Activated effector memory CD4-positive, alpha-beta T cell treated with anti-CD3 and anti-CD28 coated beads, Interleukin-2, amount 50 U/mL, for 16 hours (primary cell): ENCODE measurements at places on chromosomes 6 and 20.

- no peak for DNase-seq
Observed at GRCh38 chr6:88840796-88841539, 122.5 kb downstream of the RNGTT start.

- no peak for DNase-seq
Observed at GRCh38 chr20:31788578-31788977, 30.6 kb upstream of the MYLK2 start.

GRCh38 chr20:57959589-57959988 lies 249.8 kb upstream of the PMEPA1 start:
- DNase-seq: no peak

DNA sequence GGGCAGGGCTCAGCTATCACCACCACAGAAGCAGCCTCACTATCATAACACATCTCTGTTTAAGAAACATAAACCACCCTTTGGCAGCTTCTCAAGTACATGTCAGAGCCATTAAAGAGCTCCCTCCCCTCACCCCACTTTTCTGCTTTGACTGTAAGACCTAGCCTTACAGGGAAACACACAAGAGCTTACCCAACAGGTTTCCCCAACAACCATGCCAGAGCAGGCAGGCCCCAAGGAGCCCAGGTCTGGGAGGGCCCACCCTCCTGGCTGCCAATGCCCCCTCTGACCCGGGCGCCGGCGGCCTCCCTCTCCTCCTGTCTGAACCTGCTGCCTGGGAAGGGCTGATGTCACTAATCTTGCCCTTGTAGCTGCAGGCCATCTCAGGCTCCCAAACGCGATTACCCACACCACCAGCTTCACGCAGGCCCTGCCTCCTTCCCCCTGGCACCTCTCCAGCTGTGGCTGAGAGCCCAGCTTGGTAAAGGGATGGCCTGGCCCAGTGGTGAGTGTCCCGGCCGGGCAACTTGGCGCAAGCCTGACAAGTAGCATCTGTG lies 402.0 kb downstream of the MAFB start:
- no peak for DNase-seq

GRCh38 chr6:161443848-161444247 lies 170.0 kb upstream of the AGPAT4 start:
- DNase-seq: no peak

GRCh38 chr20:20677186-20677585 lies 35.3 kb downstream of the RALGAPA2 start:
- no peak for DNase-seq

DNA sequence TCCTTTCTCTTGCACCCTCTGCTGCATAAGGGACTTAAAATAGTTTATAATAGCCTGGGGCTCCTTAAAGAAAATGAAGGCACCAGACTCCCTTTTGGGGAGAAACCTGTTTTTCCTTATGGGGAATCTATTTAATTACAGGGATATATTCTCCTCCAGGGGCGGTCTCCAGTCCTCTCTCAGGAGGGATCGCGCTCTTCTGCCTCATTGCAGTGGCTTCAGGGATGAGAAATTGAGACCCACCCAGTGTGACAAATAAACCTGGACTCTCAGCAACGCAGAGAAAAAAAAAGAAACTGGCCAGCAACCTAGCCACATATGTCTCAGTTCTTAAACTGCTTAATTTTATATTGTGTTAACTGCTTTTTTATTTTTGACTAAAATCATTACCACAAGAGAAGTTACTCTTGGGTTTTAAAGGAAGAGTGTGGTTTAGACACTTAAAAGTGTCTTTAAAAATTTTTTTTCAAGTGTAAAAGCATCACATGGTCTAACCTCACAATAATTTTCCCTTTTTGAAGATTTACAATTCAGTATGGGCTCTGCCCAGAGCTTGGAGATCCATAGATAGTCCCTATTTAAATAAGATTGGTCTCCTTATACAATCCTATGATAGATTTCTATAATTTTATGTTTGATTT lies 11.7 kb upstream of the GOPC start:
- no peak for DNase-seq

- no peak for DNase-seq
Observed at GRCh38 chr20:42788707-42789106, 401.0 kb downstream of the PTPRT start.

DNA sequence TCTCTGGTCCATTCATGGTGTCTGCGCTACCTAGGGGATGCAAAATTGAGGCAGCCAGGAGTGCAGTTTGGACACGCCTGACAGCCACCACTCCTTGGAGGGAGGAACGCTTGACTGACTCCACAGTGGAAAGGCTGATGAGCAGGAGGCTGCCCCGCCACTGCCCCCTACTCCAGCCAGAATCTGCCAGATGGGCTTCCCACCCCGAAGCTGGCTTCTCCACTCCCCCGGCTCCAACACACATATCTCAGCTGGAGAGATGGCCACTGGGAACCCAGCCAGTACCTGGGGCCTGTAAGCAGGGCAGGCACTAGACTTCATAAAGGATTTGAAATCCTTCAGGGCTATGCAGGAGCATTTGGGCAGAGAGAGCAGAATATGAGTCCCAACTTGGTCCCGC lies 51.4 kb upstream of the BLCAP start:
- DNase-seq: no peak

DNA sequence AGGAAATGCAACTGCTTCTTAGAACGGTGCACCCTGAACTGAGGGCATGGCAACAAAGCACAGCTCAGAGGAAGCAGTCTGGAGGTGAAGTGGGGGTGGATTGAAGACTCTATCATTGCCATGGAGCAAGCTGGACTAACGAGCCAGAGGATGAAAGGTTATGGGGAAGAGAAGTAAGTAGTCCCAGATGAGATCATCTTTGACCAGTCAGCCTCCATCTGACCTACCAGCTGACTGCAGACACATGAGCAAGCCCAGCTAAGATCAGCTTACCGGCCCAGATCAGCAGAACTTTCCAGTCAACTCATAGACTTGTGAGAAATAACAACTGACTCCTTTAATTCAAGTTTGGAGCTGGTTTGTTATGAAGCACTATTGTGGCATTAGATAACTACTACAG lies 9.1 kb upstream of the JAG1 start:
- DNase-seq: no peak

DNA sequence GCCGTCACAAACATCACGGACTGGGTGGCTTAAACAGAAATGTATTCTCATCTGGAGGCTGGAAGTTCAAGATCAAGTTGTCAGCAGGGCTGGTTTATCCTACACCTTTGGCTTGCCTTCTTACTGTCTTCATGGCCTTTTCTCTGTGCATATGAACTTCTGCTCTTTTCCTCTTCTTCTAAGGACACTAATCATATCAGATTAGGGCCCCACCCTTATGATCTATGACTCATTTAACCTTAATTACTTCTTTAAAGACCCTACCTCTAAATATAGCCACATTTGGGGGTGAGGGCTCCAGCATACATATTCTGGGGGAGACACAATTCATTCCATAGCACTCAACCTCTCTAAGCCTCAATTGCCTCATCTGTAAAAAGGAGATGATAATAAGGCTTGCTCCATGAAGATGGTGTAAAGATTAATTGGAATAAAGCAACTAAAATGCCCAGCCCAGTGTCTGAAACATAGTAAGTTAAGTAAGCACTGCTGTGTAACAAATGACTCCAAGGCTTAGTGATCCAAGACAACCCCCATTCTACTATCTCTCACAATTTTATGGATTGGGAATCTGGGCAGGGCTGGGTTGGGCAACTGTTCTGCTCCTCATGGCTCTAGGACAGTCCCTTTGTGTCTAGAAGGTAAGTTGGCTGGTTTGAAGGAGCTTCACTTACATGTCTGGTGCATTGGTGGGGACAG lies 119.8 kb downstream of the BANF2 start:
- DNase-seq: no peak

GRCh38 chr20:56157530-56158203 lies 90.9 kb upstream of the MC3R start:
- DNase-seq: no peak

DNA sequence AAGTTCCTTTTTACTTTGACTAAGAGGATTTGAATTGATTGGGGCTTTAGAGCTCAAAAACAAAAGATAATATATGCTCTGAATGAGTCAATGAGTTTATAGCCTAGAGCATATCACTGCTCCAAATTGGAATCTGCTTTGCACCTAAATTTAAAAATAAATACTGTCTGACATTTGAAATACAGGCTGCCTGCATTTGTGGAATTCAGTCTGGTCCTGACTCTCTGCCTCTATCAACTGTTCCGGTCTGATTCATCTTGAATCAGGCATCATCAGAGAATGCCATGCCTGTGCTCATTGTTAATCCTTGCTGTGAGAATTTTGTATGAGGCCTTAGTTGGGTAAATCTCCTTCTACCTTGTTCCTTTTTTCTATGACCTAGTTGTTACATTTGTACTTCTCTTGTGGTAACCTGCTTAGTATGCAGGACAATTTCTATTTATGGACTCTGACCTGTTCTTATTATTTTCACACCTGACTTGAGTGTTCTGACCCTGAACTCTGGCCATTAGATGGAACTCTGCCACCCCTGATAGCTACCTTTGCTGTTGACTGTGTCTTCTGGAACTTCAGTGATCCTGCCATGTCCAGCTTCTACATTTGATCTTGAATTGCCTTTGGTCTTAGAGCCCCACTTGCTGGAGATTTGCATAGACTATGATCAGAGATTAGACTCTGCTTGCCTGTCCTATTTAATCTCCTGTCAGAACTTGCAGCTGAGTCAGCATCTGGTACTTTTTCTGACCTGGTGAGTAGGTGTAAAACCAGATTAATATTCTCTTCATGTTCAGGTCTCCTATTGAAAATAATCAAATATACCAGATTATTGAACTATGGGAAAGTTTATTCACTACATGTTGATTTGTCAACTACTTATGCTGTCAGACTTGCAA lies 442.7 kb upstream of the HS3ST5 start:
- no peak for DNase-seq

DNA sequence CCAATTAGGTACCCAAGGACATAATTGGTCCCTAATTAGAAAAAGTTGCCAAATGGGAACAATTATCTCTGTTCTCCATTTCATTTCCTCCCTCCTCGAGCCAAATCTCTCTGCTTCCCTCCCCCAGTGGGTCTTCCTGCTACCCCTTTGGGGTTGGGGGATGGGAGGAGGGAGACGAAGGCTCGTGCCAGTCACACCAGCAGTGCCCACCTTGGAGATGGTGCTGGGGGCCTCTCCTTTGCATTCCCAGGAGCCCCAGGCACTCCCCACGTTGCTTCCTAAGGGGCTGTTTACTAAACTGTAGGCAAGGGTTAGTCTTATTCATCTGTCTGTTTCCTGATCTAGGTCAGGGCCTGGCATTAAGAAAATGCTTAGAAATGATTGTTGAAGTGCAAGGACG lies 33.1 kb downstream of the MDFI start:
- no peak for DNase-seq

GRCh38 chr6:46293641-46294316 lies 123.0 kb upstream of the ENPP5 start:
- no peak for DNase-seq

DNA sequence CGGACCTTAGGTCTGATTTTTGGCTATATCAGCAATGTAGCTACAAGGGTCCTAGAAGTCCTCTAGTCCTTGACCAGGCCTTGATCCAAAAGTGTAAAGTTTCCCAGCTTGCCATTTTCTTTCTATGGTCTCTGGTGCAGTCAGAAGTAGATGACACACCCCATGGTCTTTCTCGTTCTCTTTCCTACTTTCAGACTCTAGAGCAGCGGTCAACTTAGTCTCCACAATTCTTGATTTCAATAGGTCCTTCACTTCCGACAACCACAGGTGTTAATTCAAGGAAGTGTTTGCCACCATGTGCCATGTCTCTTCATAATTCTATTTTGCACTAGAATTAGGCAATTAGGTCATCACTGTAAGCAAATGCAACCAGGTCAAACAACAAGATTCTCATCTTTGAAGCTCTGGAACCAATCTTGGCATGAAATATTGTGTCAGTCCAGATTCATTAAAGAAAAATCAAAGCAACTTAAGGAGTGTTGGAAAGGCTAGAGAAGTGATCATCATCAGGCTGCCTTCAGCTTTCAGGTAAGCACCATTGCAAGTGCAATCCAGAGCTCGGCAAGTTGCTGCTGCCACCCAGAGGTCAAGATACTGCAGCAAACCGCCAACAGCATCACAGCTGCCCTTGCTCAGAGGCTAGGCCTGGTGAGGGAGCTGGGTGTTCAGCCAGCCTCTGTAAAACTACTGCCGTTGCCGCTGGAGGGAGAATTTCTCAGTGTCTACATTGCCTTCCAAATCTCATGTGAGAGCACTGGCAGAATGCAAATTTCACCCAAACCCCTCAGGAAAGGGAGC lies 5.6 kb upstream of the SYNE1 start:
- peak; percentile 62 for DNase-seq

DNA sequence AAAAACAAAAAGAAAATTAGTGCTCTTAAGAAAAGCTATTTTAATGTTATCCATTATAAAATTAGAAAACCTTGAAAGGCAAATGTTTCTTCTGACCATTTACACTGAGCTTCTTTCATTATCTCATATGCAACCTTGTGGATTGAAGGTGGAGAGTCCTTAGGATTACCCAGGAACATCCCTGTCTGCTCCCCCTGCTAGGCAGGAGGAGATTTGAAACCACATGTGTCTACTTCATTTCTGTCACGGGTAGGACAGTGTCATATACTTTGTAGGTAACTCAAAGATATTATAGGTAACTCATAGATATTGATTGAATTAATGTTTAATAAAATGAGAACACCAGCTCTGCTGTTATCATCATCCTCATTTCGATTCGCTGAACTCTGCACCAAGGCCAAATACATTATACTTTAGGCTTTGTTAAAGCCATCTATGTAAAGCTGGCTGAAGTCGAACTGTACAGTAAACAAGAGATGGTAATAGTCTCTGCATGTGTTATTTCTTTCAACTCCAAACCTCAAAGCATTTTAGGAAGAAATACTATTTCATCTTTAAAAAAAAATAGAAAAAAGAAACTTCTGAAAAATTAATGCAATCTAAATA lies 49.5 kb downstream of the HDAC2 start:
- no peak for DNase-seq

- DNase-seq: no peak
Observed at GRCh38 chr6:27267857-27268434, 20.4 kb downstream of the PRSS16 start.

DNA sequence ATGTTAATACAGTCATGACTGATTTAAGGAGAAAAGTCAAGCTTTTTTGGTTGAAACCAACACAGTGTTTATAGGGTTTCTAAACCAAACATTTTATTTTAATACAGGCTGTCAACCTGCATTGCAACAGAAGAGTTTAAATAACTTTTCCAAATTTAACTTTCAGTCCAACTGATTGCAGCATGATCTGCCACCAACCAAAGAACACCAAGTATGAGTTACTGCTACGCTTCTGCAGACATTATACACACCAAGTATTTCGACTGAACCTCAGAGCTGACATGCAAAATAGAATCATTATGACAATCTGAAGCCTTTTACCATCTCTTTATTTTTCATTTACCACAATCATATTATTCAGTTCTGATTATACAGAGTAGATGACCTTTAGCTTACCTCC lies 151.2 kb upstream of the DST start:
- no peak for DNase-seq

DNA sequence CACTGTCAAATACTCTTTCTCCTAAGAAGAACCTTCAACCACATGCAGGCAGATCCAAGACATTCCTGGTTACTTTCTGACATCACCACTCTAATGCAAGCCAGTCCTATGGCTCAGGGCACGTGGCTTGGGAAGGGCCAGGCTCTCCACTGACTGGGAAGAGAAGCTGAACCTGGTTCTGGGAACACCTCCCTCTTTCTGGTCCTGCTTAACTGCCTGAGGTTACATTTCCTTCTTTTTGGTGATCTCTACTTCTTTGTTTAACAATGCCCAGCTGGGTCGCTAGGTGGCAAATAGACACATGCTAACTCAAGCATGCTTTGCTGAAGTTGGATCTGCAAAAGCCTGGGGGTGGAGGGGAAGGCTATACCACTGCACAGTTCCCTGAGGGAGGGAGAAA lies 249.8 kb downstream of the GMDS start:
- no peak for DNase-seq

GRCh38 chr6:34990971-34991560 lies 102.0 kb downstream of the ANKS1A start:
- no peak for DNase-seq

GRCh38 chr6:137743493-137743892 lies 123.6 kb upstream of the TNFAIP3 start:
- no peak for DNase-seq
